Activated T-helper 1 cell treated with anti-CD3 and anti-CD28 coated beads, Interleukin-12 subunit alpha, Interleukin-12 subunit beta, Interleukin-2, Interleukin-4 antibody, amounts not matched to agents 30 ng/mL and 10 ng/mL and 1 ng/mL, durations not matched to agents 14 hours and 24 hours and 36 hours (primary cell): ENCODE measurements at places on chromosomes 4 and X. TPM values are rescaled to one million over a fixed set of nuclear protein-coding genes. Genes with fewer than 3 reads are reported as not detected.

The SH3RF1 gene
- 0.49 and 0.69 TPM in 2 replicates for total RNA-seq

The NPY1R gene
- not detected in 2 replicates for total RNA-seq

The POLN gene
- 2.1 and 3.5 TPM in 2 replicates for total RNA-seq

The RASGEF1B gene
- total RNA-seq, result 3.6 and 3.7 TPM in 2 replicates

The HSFX4 gene
- not detected in 2 replicates for total RNA-seq

The PHOX2B gene
- not detected in 2 replicates for total RNA-seq

The SHROOM3 gene
- total RNA-seq, result 0.02 and 0.05 TPM in 2 replicates

The NUDT10 gene
- 0.20 and 0.57 TPM in 2 replicates for total RNA-seq

GRCh38 chrX:129403974-129404669 is 119.2 kb downstream of the SMARCA1 start:
- no peak overlapping the region for H3K27ac ChIP-seq
- H3K4me1 ChIP-seq, result no peaks in the 10 kb centered on the region
- no peaks in the 10 kb centered on the region for H3K36me3 ChIP-seq

DNA sequence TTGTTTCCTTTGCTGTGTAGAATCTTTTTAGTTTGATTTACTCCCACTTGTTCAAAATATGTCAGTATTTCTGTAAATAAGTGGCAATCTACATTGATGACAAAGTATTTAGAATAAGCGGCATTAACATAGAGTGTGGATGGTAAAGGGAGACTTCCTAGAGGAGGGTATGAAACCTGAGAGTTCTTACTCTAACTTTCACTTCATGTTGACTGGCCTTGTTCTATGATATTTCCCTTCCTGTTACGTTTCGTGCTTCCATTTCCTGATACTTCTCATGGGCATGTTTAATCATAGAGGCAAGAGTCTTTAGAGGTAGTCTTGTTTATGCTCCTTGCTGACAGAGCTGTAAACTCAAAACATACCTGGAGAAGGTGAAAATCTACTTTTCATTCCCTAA is 408.9 kb downstream of the GLUD2 start:
- no peak overlapping the region for H3K27ac ChIP-seq
- H3K4me1 ChIP-seq, result no peaks in the 10 kb centered on the region
- H3K27me3 ChIP-seq, result no peaks in the 10 kb centered on the region

- no peak for DNase-seq
- no peak overlapping the region for H3K4me3 ChIP-seq
- H3K4me1 ChIP-seq, result no peaks in the 10 kb centered on the region
- H3K27me3 ChIP-seq, result no peaks in the 10 kb centered on the region
Measured at GRCh38 chr4:104625706-104626105, 131.0 kb upstream of the CXXC4 start.

DNA sequence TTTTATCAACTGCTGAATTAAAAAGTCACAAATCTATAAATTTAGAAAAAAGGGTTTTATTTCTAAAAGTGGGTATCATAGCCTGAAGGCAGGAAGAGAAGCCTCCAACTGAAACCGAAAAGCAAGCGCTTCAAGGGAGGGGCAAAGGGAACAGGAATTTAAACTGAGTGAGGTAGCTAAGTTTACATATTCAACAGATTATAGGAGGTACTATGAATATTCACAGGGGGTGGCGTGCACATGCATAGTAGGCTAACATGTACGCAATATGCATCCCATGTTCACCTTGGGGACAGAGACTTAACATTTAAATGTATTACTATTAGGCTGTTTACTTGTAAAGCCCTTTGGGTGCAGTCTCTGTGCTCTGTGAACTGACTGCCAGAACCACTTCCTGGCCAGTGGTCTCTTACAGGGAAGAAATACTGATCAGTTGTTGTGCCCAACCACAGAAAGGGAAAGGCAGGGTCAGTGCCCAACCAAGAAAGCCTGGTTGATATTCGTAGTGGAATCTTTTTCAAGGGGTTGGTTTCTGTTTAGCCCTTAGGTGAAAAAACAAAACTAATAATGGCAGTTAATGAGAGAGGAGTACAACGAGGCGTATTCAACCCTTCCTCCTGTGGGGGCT is 168.7 kb upstream of the GALNTL6 start:
- H3K4me1 ChIP-seq, result peaks cover 11% of the 10 kb centered on the region
- DNase-seq, result no peak
- peaks cover 3% of the 10 kb centered on the region for H3K27me3 ChIP-seq

DNA sequence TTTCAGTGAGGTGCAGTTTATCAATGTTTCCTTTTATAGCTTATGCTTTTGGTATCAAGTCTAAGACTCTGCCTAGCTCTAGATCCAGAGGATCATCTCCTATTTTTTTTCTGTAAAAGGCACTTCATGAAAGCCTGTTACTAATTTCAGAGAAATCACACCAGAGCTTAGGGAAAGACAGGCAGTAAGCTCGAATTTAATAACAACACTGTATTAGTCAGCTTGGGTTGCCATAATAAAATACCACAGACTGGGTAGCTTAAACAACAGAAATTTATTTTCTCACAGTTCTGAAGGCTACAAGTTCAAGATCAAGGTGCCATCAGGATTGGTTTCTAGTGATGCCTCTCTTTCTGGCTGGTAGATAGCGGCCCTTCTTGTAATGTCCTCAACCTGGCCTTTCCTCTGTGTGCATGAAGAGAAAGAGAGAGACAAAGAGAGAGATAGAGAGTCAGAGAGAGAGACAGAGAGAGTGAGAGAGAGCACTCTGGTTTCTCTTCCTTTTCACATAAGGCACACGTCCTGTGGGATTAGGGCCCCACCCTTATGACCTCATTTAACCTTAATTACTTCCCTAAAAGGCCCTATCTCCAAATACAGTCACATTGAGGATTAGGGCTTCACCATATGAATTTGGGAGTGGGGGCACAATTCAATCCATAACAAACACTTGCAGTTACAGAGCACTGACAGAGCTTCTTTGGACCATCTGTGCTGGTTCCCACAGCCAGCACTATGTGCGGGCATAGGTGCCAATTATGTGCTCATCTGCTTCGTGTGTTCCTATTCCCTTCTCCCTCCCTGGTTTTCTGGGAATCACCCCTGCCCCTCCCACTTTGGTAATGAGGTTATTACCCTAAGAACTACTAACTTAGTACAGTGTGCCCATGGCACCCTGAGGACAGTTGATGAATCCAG is 114.8 kb upstream of the MED14 start:
- DNase-seq, result no peak
- H3K36me3 ChIP-seq, result no peaks in the 10 kb centered on the region
- H3K27ac ChIP-seq, result no peak overlapping the region
- H3K27me3 ChIP-seq, result peaks cover 2% of the 10 kb centered on the region
- H3K4me1 ChIP-seq, result no peaks in the 10 kb centered on the region

DNA sequence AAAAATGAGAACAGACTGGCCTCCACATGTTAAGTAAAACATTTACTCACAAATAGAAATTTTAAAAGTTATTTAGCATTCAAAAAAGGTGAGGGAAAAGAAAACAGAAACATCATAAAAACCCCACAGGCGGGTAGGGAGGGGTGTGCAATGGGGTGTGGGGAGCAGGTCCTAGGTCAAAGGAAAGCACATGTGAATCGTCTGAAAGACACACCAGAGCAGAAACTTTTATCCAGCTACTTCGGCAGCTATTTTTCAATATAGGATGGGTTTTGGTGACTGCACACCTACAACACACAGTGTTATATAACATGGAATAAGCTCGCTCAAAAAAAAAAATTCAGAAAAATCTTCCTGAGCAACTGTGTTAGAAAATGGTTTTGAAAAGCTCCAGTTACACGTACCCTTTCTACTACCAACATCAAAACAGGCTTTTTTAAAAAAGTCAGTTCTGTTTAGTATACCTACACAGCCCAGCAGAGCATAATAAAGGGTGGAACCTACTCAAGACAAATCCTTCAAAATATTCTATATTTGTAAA is 1.6 kb downstream of the OTUD4 start:
- no peak for DNase-seq
- H3K36me3 ChIP-seq, result peaks cover 19% of the 10 kb centered on the region
- peaks cover 45% of the 10 kb centered on the region for H3K4me1 ChIP-seq

GRCh38 chr4:169649545-169650226 is 29.3 kb downstream of the CLCN3 start:
- no peak overlapping the region for H3K27ac ChIP-seq
- no peak overlapping the region for H3K4me3 ChIP-seq
- no peaks in the 10 kb centered on the region for H3K27me3 ChIP-seq
- DNase-seq, result no peak

DNA sequence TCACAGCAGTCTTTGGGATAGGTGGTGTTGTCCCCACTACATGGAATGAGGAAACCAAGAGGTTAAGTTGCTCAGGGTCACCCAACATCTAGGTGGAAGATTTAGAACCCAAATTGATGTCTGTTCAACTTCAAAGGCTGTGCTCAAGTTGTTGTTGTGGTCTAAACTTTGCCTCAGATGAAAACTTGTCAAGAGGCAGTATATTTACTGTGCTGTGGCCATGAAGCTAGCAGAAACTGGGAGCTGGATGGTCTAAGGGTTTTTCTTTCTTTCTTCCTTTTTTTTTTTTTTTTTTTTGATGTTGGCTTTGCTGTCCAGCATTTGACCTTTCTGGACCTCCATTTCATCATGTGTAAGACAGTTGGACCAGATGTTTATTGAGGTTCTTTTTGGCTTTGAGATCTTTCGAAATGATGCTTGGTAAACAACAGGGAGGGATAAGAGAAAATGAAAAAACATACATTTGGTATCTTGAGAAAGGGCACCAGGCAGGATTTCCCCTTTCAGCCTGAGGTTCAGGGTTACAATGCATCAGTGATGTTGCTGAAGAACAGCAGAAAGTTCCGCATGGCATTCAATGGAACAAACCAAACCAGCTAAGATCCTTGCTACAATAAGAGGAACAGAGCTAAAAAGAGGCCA is 166.2 kb upstream of the RPS6KA3 start:
- DNase-seq, result no peak
- H3K27me3 ChIP-seq, result no peaks in the 10 kb centered on the region
- H3K4me3 ChIP-seq, result peak overlapping the region; percentile 40
- peak overlapping the region; percentile 92 for H3K27ac ChIP-seq
- no peaks in the 10 kb centered on the region for H3K36me3 ChIP-seq

- peaks cover 9% of the 10 kb centered on the region for H3K27me3 ChIP-seq
- H3K4me1 ChIP-seq, result no peaks in the 10 kb centered on the region
- H3K36me3 ChIP-seq, result peaks cover 2% of the 10 kb centered on the region
- no peak for DNase-seq
Measured at GRCh38 chrX:72041871-72042851, 89.6 kb downstream of the RTL5 start.

DNA sequence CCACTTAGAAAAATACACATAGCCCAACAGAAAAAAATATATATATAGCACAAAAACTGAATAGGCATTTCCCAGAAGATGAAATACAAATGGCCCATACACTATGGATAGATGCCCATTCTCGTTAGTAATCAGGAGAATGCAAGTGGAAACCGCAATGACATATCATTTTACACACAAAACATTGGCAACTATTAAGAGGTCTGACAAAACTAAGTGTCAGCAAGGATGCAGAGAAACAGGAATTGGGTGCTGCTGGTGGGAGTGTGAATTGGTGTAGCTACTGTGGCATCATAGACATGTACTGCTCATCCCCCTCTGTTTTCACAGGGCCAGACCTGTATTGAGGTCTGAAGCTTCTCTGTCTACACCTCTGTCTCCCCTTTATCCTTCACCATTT is 320.0 kb downstream of the IDS start:
- H3K27ac ChIP-seq, result no peak overlapping the region

- H3K36me3 ChIP-seq, result no peaks in the 10 kb centered on the region
- no peak overlapping the region for H3K4me3 ChIP-seq
- H3K4me1 ChIP-seq, result peaks cover 13% of the 10 kb centered on the region
Measured at GRCh38 chr4:153233761-153234371, 29.6 kb downstream of the TRIM2 start.

- peak overlapping the region; percentile 67 for H3K27ac ChIP-seq
- peak; percentile 16 for DNase-seq
- H3K27me3 ChIP-seq, result no peaks in the 10 kb centered on the region
- H3K36me3 ChIP-seq, result peaks cover 15% of the 10 kb centered on the region
- peak overlapping the region; percentile 43 for H3K4me3 ChIP-seq
- peaks cover 62% of the 10 kb centered on the region for H3K4me1 ChIP-seq
Measured at GRCh38 chr4:101020956-101021355, 326.4 kb downstream of the PPP3CA start.

GRCh38 chr4:99635601-99636000 is 22.0 kb downstream of the C4orf54 start:
- H3K36me3 ChIP-seq, result no peaks in the 10 kb centered on the region
- H3K27me3 ChIP-seq, result peaks cover 4% of the 10 kb centered on the region
- no peak overlapping the region for H3K4me3 ChIP-seq
- no peak overlapping the region for H3K27ac ChIP-seq
- no peaks in the 10 kb centered on the region for H3K4me1 ChIP-seq

- peaks cover 5% of the 10 kb centered on the region for H3K27me3 ChIP-seq
- no peak for DNase-seq
- no peaks in the 10 kb centered on the region for H3K36me3 ChIP-seq
Measured at GRCh38 chr4:111905511-111905910, 239.7 kb upstream of the FAM241A start.

DNA sequence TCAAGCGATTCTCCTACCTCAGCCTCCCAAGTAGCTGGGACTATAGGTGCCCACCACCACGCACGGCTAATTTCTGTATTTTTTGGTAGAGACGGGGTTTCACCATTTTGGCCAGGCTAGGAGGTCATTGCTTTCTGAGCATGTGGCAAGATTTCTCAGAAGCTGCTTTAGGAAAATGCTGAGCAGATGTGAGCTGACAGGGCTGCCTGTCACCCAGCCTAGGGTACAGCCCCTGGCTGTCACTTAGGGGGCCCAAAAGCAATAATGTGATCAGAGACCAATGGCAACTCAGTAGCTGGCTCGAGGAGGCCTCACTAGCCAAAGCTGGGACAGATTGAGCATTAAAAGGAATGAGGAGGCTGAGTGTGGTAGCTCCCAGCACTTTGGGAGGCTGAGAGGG is 64.8 kb downstream of the TNIP2 start:
- H3K27ac ChIP-seq, result peak overlapping the region; percentile 44
- no peak overlapping the region for H3K4me3 ChIP-seq
- peaks cover 26% of the 10 kb centered on the region for H3K4me1 ChIP-seq
- no peaks in the 10 kb centered on the region for H3K27me3 ChIP-seq
- DNase-seq, result no peak

GRCh38 chr4:78524009-78524408 is 27.6 kb upstream of the ANXA3 start:
- no peaks in the 10 kb centered on the region for H3K36me3 ChIP-seq
- no peak overlapping the region for H3K4me3 ChIP-seq
- H3K27ac ChIP-seq, result no peak overlapping the region
- H3K27me3 ChIP-seq, result peaks cover 24% of the 10 kb centered on the region
- H3K4me1 ChIP-seq, result no peaks in the 10 kb centered on the region

DNA sequence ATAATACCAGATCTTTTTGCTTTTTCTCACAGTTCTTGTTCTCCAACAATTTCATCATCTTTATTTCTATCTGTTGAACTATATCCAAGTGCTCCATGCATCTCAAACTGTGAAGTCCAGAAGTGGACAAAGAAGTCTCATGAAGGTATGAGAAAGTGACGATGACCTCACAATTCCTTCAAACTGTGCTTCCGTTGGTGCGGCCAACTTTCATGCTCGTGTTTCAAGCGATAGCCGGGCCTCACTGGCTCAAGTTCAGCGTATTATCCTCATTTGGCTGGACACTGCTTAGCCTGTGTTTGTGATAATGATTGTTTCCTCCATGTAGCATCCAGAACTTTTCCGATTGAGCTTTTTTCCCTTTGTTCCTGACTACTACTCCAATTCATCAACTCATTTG is 143.1 kb downstream of the PALLD start:
- DNase-seq, result no peak
- H3K27me3 ChIP-seq, result peaks cover 8% of the 10 kb centered on the region
- H3K4me1 ChIP-seq, result no peaks in the 10 kb centered on the region
- no peaks in the 10 kb centered on the region for H3K36me3 ChIP-seq
- H3K4me3 ChIP-seq, result no peak overlapping the region
